Ascending aorta (tissue), 2 donors: ENCODE measurements at places on chromosomes 2 and 18.

GRCh38 chr2:178237488-178238153, 43.3 kb downstream of the OSBPL6 start:
- no peak for DNase-seq

DNA sequence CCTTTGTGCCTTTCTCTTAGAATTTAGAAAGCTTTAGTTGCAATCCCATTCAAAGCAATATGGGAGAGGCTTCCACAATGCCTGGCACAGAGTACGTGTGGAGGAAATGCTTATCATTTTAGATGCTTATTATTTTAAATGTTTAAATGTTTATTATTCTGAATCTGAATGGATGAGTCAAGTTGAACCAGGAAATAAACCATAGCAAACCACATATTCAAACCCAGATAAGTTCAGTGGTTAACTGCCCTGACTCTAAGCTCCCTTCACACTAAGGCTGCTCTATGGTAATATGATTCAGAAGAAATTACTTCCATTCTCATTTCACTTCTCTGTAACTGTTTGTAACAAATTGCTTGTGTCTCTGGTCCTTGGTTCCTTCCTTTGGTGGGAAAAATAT, 5.2 kb upstream of the PPP4R1 start:
- DNase-seq = no peak

DNA sequence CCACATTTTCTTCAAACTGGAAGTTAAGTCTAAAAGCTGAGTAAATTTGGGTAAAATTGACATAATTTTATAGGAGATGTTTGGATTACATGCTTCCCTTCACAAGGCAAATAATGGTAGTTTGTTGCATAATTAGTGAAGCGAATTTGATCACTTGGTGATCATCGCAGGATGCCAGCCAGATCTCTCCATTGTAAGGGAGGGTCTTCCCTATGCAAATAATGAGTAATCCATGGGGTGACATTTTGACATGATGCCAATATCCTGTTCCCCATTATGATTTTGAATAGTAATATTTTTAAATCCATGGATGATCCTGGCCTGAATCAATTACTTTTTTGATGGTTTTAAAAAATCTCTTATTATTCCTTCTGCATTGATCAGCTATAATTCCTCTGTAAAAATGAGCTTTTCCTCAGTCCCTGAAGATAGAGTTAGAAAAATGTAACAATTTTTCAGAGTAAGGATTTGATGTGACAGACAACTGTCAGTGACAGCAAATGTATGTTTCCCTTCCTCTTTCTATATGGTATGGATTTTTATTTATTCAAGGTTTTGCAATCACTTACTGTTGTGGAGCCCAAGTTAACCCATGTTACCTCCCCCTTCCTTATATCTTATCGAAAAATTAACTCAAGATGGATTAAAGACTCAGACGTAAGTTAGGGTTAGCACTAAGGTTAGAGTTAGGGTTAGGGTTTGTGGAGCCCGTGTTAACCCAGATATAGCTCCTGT, 21.4 kb downstream of the CCL20 start:
- DNase-seq = no peak

- DNase-seq = no peak
Observed at GRCh38 chr2:149021761-149022160, 16.7 kb upstream of the LYPD6B start.

- no peak for DNase-seq
Observed at GRCh38 chr18:54157646-54158385, 66.7 kb downstream of the MBD2 start.
